ENCODE measurements at places on chromosomes 1 and 21.
A peak's percentile ranks its signal among the peaks of the same experiment; 100 is the strongest.

DNA sequence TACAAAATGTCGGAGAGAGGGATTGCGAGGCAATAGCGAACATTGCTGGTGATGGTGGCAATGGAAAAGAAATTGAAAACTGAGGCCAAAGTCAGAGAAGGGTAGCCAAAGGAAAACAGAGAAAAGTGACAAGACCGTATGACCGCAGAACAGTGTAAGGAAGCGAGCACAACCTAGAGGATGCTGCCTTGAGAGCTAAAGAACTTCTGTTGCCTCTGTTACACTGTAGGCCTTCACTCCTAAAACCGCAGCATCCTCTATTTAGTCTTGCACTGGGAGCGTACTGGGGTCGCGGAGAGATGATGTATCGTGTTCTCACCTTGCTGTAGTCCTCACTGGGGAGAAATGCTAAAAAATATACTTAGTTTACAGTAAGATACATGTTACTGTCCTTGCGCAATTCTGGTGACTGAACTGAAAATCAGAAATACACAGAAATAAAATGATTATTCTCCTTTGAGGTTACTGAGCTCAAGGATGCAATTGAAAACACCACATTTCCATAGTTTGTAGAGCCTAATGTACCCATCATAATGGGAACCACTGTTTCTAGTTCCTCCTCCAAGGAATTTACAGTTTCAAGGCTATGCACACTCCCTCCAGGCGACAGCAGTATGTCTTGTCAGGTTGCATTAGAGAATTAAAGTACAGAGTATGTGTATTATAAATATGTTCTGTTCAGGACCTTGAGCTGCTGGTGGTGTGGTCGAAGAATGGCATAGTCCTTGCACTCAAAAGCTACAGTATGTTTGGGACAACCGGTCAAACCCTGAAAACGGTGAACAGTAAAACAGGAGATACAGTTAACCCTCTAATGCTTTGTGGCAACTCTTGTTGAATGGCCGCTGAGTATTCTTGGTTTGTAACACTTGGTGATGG lies 1.3 kb downstream of the NEK7 start:
- no peak for DNase-seq

DNA sequence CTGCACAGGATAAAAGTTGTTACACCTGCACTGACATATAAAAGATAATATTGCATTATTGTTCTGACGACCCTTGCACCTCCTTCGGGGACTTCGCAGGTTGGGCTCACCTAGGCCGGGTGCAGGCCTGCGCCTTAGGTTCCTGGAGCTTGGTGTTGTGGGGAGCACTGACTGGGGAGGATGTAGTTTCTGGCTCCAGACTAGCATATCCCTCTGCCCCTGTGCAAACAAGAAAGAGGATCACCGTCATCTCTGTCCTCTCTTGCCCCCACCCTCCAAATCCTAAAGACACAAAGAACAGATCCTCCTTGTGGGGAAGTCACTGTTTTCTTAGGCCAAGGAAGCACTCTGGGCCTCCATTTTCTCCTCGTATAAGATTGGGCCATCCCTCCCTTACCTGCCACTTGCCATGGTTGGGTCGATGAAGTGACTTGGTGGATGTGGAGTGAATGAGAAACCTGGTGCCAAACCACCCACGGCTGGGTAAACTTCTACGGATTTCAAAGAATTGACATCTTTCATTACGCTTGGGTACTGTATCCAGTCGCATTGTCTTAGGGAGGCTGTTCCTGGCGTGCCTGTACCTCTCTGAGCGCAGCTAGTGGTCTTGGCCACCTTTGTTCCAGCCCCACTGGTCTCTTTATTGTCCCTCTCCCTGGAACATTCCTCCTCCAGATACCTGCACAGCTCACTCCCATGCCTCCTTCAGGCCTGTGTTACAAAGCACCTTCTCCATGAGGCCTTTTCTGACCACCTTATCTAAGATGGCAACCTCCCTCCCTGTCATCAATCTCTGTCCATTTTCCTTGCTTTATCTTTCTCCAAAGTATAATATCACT lies 34.4 kb upstream of the PKP1 start:
- no peak for DNase-seq

DNA sequence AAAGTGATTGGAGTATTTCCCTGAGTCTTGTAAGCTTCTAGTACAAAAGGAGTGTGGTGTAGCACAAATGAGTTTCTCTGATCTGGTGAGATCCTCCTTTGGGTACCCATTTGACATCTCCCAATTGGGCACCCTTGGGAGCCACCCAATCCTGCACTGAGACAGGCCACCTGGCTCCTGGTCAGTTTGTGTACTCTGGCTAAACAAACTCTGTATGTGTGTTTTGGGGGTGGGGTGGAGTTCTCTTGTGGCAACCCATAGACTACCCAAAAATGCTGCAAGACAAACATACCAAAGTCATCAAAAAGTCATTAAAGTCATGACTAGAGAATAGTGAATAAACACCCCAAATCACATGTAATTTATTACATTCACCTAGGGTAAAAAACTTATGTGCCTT lies 8.4 kb upstream of the HIVEP3 start:
- peak; percentile 96 for DNase-seq

DNA sequence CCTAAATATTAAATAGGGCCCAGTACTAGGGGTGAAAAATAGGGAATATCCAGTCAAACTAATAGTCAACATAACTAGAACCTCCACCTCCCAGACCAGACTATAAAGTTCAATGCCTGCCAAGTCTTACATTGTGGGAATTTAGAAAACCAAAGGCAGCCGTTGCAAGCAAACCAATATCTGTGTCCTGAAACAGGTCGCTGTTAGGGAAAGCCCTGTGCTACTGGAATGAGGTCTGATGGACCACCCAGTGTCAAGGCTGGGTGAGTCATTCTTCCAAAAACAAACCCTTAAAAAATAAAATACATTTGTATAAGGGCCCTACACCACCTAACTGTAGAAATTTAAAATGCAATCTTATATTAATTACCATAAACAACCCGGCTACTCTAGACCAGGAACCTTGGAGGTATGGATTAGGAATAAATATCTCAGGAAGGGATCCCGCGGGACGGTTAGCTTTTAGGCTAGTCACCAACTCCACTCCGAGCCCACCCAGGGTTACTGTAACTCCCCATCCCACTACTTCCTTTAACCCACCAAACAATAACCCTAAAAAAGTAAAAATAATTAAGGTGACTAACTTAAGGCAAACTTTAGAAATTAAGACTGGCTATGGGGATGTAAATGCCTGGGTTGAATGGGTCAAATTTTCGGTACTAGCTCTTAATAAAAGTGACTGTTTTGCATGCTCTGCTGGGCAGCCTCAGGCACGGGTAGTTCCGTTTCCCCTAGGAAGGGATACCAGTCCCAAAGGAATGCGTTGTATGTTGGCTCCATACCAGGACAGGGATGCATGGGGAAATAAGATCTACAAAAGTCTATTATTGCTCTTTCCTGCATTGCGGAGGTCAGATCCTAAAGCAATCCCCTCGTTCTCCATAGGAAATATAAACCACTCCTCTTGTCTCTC lies 65.4 kb upstream of the TLR5 start:
- no peak for DNase-seq

DNA sequence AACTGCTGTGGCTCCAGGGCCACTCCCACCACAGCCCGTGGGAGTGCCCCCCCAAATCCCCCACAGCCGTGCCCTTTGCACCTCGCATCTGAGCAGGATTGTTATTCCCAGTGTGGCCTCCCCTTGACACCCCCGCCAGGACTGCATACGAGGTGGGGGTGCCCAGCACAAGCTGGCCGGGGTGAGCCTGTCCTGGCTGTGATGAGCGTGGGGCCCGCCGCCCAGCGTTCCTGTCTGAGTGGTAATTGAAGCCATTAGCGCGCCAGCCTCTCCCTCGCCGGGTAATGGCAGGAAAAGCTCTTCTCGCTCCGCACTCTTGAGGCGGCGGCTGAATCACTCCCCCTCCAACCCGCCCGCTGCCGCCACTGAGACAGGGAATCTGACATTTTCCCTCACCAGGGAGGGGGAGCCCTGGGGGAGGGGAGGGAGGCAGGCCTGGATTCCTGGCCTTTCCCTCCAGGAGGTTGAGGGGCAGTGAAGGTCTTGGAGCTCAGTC lies 27.7 kb downstream of the PTPRF start:
- DNase-seq, result no peak

DNA sequence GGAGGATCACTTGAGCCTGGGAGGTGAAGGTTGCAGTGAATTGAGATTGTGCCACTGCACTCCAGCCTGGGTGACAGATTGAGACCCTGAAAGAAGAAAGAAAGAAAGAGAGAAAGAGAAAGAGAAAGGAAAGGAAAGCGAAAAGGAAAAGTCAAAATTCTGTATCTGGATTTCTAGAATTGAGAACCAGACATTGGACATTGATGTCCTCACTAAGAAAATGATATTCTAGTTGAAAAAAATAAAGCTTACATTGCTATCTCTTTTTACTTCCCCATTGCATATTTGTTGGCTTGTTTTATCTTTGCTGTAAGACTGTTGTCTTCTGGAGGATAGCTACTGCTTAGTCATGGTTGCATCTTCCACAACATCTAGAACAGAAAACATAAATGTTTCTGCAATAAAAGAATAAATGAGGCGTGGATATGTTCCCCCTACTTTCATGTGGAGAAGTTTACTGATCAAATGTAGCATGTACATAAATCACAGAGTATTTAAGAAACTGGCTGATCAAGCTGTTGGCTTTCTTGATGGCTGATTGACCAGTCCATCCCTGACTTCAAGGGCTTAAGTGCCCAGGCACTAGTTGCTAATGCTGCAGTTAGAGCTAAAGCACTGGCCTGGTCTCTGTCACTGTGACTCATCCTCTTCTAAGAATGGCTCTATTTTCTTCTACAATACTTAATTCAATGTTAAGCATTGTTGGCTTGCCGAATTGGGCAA lies 17.7 kb downstream of the CD53 start:
- no peak for DNase-seq

- no peak for DNase-seq
These were observed 30.7 kb downstream of the SDCCAG8 start for GRCh38 chr1:243286409-243287122.

DNA sequence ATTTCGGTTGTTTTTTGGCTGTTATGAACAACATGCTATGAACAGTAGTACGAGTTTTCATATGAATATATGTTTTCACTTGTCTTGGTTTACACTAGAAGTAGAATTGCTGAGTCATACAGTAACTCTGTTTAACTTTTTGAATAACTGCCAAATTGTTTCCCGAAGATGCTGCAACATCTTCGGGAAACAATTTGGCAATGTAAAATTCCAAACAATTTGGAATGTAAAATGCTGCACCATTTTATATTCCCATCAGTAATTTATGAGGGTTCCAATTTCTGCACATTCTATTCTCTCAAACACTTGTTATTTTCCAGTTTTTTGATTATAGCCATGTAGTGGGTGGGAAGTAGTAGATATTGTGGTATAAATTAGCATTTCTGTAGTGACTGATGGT lies 11.6 kb downstream of the PCBP3 start:
- no peak for DNase-seq

DNA sequence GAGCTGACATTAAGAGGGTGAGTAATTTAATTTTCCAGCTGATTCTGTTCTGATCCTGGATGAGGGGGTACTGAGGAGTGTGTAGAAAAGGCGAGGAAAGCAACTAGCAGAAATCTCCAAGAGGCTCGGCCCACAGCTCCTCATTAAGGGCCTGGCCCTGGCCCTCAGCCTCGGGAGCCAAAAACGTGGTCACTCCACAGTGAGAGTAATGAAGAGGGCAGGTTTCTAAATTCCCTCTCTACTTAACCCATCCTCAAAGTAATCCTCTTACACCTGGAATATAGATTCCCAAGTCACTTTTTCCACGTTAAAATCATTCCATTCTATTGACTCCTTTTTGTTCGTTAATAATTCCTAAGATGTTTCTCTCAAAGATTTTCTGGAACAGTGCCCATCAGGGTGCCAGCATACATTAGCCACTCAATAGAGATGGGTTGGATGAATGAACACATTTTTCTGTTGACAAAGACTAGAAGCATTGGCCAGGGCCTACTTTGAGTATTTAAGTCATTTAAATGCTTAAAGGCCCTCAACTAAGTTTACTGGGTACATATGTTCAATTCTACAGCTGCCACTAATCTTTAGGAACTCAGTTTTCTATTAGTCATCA lies 1.1 kb upstream of the COL11A1 start:
- no peak for DNase-seq

DNA sequence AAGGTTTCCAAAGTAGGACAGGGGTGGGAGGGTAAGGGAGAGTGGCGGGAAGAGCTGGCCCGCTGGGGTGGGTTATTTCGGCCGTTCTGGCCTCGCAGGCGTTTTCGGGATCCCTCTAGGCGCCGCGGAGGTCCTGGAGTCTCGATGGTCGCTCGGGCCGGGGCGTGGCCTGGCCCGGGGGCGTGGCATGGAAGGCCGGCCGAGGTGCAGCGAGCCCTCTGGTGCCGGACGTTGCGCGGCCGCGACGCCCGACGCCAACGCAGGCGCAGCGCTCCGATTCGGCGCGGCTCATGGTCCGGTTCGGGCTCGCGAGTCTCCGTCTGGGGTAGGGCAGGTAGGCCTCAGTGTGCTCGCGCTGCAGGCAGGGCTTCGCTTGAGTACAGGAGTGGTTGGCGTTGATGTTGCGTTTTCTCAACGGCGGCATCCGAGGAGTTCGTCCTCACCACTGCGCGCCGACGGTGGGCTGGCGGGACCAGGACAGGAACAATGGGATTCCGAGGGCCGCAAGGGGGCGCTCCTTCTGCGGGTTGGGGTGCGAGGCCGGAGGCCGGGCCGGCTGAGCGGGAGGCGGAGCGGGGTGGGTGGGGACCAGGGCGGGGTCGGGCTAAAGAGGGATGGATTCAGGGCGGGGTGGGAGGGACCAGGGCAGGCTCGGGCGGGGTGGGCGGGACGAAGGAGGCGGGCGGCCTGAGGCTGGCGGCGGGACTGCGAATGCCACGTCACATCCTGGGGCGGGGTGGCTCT lies at the start of gene PGBD2:
Gene PGBD2, plus strand, starts transcription at position 227 of the 744 bp plus-strand sequence. CDS start 7,628 bp downstream, outside the sequence.
- peak; percentile 94 for DNase-seq

GRCh38 chr1:160491017-160491416 lies 32.0 kb downstream of the SLAMF6 start:
- no peak for DNase-seq

All from NCI-H774 (cell line).